Naive thymus-derived CD8-positive, alpha-beta T cell (primary cell): ENCODE measurements at places on chromosomes 6 and 20. TPM values are rescaled to one million over a fixed set of nuclear protein-coding genes. Genes with fewer than 3 reads are reported as not detected.

Gene WFDC12
- not detected for polyA plus RNA-seq

Gene SCRT2
- not detected for polyA plus RNA-seq

Gene CST2
- polyA plus RNA-seq, result not detected

Gene FIG4
- polyA plus RNA-seq, result 16.7 TPM

Gene RSPO4
- not detected for polyA plus RNA-seq

Gene HAO1
- polyA plus RNA-seq, result not detected

Gene OPN5
- polyA plus RNA-seq, result not detected

Gene C20orf141
- polyA plus RNA-seq, result not detected

Gene ASIP
- polyA plus RNA-seq, result not detected

Gene LBP
- not detected for polyA plus RNA-seq

Gene LRRC1
- polyA plus RNA-seq, result 1.7 TPM

Gene DSP
- polyA plus RNA-seq, result not detected

Gene PARD6B
- 0.49 TPM for polyA plus RNA-seq

Gene RAD21L1
- not detected for polyA plus RNA-seq

Gene NOX3
- polyA plus RNA-seq, result not detected

Gene TREML1
- not detected for polyA plus RNA-seq

Gene SLC16A10
- 27.7 TPM for polyA plus RNA-seq

Gene KIF13A
- polyA plus RNA-seq, result not detected

Gene NHLRC1
- 0.80 TPM for polyA plus RNA-seq

Gene DLL1
- polyA plus RNA-seq, result 0.34 TPM

Gene GNRH2
- not detected for polyA plus RNA-seq

Gene SMLR1
- not detected for polyA plus RNA-seq

Gene MICB
- 3.8 TPM for polyA plus RNA-seq

Gene LRFN2
- polyA plus RNA-seq, result not detected

Gene HRH3
- not detected for polyA plus RNA-seq

Gene COL20A1
- polyA plus RNA-seq, result not detected

Gene HMGA1
- polyA plus RNA-seq, result 38.1 TPM

Gene GPR6
- not detected for polyA plus RNA-seq

Gene SLC22A7
- polyA plus RNA-seq, result not detected

Gene LST1
- polyA plus RNA-seq, result 13.4 TPM

Gene PLN
- 0.27 TPM for polyA plus RNA-seq

Gene SLC17A4
- polyA plus RNA-seq, result not detected

Gene C6orf118
- not detected for polyA plus RNA-seq

Gene MEP1A
- not detected for polyA plus RNA-seq

Gene TMEM244
- polyA plus RNA-seq, result 1.7 TPM

Gene POLR1H
- 110 TPM for polyA plus RNA-seq
